Stimulated activated CD8-positive, alpha-beta memory T cell treated with anti-CD3 and anti-CD28 coated beads, Interleukin-15, amount 100 ng/mL, for 4 hours (primary cell): ENCODE measurements at places on chromosomes 11 and 22.

GRCh38 chr11:34493468-34493867 lies 20.1 kb downstream of the ELF5 start:
- DNase-seq, result no peak

DNA sequence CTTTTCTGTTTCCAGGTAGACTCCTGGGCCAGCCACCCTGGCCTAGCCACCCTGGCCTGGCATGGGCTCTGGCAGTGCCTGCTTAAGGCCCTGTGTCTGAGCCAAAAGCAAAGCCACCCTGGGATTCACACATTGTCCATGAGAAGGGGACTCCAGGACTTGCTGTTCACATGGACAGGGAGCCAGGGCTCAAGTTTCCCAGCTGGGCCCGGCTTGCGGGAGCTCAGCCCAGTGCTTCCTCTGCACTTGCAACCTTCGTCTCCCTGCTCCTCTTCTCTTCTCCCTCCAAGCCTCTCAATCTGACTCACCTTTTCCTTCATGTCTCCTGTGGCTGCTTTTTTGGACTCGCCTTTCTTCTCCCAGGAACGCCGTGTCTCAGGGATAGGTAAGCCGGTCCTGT lies 130.3 kb downstream of the MICAL2 start:
- no peak for DNase-seq

DNA sequence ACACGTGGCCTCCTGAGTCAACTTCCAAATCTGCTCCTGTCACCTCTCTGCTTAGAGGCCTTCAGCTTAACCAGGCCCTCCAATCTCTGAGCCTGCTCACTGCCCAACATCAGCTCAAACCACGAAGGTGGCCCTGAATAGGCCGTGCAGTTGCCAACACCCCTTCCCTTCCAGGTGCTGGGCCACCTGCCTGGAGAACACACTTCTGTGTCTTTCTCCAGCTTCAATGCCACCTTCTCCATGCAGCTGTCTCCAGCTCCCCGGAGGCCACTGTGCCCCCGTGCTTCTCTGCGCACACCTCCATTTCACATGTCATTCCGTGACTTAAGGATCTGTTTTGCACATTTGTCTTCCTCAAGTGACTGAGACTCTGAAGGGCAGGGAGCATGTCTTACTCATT lies 5.3 kb downstream of the RELA start:
- DNase-seq, result no peak

- DNase-seq, result no peak
These were observed 1.5 kb downstream of the RPS6KA4 start for GRCh38 chr11:64360448-64360921.

DNA sequence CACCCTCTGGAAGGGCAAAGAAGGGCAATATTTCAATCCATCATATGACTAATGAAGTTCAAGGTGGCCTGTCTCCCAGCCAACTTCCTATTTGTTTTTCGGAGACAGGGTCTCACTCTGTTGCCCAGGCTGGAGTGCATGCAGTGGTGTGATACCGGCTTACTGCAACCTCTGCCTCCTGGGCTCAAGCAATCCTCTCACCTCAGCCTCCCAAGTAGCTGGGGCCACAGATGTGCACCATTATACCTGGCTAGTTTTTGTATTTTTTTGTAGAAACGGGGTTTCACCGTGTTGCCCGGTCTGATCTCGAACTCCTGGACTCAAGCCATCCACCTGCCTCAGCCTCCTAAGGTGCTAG lies 13.4 kb downstream of the ABTB2 start:
- no peak for DNase-seq

DNA sequence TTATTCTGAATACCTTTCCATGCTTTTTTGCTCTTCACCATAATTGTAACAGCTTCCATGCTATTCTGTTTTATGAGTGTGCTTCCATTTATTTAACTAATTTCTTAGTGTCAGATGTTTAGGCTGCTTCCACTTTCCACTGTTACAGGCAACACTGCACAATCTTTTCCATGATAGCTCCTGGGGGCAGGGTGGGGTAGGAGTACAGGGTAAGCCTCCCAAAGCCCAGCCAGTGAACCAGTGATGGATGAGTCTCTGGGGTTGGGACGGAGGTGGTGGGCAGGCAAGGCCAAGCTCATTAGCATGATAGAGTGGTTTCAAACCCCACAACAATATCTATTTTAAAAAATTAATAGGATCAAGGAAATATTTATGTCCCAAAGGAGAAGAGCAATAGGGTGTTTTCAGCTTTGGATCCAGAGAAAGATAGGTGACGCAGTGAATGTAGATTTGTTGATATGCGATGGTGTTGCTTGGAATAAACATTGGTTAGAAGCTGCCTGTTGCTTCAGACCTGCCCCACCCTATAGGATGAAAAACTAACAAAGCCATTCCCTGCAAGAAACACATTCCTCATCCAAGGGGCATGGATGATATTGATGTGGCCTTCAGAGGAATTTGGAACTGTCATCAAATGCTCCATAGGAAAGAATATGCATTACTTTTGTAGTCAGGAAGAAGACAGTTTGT lies 17.1 kb upstream of the ELF5 start:
- DNase-seq, result no peak

DNA sequence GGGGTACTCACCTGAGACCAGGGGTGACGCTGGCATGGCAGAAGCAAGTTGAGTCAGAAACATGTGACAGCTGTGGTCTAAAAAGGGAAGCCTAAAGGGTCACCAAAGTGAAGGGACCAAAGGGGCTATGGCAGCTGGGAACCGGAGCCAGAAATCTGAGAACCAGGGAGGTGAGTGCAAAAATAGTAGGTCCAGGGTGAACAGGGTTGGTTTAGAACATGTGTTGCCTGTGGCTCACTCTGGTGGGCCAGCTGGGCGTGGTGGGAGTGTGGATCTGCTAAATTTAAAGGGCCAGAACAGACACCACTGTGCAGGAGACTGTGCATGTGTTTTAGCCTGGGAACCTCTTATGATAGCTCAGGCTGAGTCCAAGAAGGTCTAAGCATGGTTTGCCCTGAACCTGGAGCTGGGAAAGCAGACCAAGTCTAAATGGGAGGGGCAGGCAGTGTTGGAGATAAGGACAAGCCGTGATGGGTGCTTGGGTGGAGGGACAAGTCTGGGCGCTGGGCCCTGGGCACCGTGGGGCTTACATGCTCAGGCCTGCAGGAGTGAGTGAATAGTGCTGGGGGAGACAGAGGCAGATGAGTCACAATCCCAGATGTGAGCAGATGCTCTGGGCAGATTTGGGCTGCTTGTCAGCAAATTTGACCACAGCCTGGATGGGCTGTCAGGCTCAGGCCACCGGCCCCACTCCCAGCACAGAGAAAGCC lies 41.4 kb upstream of the ZBED5 start:
- no peak for DNase-seq

GRCh38 chr11:7494086-7494745 lies 8.9 kb downstream of the OLFML1 start:
- DNase-seq, result no peak

GRCh38 chr11:135036488-135037297 lies 624.7 kb upstream of the B3GAT1 start:
- DNase-seq, result no peak

DNA sequence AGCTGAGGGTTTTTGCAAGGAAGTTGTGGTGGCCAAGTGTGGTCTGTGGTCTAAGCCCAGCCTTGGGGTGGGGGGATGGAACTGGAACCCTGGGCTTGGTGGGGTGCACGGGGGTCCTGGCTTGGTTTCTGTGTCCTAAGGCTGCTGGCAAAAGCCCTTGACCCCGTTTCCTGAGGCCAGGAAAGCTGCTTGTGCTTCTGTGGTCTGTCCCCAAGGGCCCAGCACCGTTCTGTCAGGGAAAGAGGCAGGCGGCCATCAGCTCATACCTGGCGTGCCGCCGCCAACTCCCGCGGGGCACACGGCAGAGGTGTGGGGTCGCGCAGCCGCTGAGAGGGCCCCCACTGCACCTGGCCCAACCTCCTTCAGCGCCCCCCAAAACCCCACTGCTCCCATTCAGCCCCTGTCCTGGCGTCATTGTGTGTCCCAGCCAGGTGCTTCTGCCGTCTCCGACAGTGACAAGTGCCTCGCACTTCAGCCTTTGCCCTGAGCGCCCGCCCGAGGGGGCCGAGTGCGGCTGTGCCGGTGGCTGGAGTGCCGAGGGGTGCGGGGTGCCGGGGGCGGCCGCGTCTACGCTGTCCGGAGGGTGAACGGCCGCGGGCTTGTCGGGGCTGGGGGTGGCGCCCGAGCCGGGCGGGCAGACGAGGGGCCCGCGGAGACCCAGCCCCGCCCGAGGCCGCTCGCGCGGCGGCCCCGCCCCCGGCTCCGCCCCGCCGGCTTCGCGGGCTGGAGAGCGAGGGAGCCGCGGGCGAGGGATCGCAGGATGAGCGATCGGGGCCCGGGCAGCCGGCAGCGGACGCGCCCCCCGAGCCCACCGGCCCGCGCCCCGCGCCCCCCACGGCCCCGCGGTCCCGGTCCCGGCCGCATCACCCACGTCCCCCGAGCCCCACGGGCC lies at the start of gene CNIH2:
Gene CNIH2, plus strand, starts transcription at position 705 of the 892 bp plus-strand sequence. CDS start 282 bp downstream, outside the sequence.
- no peak for DNase-seq

- DNase-seq, result no peak
These were observed 25.1 kb downstream of the ADAMTS8 start for GRCh38 chr11:130403271-130403804.

DNA sequence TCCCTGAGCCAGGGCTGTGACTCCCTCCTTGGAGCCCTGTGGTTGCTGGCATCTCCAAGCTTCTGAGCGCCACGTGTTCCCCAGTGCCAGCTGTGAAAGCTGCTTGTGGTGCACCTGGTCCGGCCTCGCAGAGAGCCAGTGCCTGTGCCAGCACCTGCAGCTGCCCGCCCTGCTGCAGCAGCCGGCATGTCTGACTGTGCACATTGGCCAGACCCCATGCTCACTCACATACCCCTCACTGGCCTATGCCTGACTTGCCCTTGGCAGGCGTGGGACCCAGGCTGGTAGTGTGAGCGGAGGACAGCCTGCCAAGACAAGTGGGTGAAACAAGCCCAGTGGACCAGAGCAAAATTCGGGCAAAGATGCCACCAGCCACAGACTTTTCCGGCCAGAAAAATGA lies 9.8 kb downstream of the MRPL48 start:
- no peak for DNase-seq

- DNase-seq, result no peak
These were observed 244.9 kb upstream of the SYN3 start for GRCh38 chr22:33303099-33303498.

DNA sequence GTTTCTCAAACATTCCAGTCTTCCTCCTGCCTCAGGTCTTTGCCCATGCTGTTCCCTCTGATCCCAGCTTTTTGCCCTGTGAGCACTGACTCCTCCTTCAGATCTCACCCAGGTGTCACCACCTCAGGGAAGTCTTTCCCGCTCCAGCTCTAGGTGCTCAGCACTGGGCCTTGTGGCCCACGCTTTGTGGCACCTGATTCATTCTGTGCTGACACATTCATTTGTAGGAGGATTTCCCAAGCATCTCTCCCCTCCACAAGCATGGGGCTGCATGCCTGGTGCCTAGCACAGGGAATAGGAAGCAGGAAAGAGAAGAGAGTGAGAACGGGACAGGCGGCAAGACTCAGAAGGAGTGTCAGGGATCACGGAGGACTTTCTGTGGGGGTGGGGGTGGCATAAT lies 17.6 kb downstream of the MPPED1 start:
- DNase-seq, result no peak

DNA sequence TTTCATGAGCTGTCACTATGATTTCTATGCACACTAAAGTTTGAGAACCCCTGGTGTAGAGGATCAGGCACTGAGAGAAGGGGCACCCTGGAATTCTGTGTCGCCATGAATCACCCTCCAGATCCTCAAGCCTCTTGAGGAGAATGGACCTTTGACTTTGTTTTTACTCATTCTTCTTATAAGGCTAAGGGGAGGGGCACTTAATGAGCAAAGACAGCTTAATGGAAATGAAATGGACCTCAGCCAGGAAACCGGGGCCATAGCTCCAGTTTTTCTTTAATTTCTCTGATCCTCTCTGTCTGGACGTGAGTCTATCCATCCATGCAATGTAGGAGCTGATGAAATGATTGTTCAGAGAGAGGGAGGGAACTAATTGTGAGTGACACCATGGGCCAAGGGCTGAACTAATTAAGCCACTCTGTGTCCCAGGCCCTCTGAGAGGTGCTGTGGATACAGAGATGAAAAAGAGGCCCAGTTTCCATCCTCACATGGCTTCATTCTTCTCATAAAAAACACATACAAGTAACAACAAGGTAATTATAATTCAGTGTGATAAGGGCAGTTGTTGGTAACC lies 32.8 kb downstream of the OR2AT4 start:
- no peak for DNase-seq

GRCh38 chr11:17535488-17535887 lies 8.7 kb downstream of the USH1C start:
- DNase-seq, result no peak

DNA sequence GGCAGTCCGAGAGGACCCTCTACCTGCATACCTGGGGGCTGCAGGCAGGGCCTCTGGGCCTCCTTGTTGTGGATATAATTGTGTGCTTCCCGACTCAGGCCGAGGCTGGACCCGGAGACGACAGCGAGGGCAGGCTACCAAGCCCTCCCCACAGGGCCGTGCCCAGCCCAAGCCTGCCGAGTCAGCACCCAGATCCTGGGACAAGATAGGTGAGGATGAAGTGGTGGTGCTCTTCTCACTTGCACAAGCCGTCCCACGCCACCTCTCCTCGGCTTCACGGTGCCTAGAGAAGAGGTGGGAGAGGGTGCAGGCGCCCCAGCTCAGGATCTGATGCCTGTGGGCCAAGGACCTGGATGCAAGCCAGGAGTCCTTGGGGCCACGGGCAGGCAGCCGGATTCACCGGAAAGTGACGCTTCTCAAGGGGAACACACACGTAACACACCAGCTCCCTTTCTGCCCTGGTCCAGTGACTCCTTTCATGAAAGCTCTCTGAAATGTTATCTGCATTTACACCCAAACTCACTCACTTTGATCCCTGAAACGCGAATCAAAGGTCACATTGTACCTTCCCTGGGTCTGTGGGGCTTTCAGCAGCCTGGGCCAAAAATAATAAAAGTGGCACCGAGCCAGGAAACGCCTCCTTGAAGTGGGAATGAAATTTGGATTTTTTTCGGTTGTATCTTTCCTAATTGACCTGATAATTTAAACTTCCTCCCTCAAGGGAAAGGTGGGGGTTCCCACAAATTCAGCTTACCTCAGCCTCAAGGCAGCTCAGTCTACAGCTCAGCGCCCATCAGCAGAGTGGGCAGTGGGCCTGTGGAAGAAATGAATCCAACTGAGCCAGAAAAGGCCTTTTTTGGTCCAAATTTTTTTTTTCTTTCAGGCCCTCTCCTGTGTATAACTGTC lies 1.1 kb upstream of the GNB1L start:
- peak; percentile 20 for DNase-seq

DNA sequence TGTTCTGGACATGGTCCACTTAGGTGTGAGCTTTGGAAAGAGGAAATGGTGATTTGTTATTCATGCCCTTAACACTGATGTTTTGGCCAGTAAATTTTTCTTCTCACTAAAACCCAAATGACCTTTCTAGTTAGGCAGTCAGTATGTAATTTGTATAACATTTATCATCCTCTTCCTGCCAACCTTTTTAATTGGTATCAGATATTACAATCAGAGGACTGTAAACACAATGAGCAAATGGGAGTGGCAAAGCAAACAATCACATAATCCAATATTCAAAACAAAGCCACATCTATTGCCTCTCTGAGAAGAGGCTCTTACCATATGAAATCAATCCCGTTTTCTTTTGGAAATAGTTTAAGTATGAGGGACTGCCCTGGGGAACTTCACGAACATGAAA lies 49.1 kb downstream of the BBOX1 start:
- DNase-seq, result no peak

- DNase-seq, result no peak
These were observed 29.5 kb upstream of the FAM181B start for GRCh38 chr11:82763167-82763566.
